ENCODE measurements at places on chromosomes 5 and 9. TPM values are rescaled to one million over a fixed set of nuclear protein-coding genes. Genes with fewer than 3 reads are reported as not detected.

SOX30 gene
- 0.52 TPM for total RNA-seq

NEUROG1 gene
- total RNA-seq: not detected

ABL1 gene
- total RNA-seq: 72.6 TPM

ADAMTS2 gene
- total RNA-seq: 13.3 TPM

DNA sequence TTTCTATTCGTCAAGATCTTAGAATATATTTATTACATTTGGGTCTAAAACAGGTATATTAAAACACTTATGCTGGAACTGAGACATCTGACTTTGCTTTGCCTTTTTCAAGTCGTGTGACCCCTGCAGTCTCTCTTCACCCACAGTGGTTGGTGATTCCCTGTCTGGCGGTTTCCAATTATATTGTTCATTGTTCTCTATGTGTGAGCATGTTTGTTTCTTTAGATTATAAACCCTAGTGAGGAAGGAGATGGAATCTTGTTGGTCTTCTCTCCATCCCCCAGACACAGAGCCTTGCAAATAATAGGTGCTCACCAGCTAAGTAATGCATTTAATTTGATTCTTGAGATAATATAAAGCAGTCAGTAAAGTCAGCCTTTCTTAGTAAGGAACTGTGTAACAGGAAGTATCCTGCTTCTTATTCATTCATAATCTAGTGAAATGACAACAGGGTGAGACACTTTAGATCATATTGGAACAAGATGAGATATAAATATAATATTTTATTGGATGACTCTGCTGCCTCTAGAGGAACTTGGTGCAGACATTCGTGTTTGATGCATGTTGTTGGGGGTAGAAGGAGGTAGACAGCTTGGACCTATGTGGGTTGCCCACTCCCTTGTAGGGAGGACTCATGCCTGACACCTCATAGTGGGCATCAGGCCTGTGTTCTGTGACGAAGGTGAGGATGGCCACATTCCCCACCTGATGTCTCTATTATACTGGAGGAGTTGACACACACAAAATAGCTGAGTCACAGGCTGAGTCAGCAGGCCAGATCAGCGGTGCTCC lies 88.1 kb downstream of the FGF1 start:
- no peak for DNase-seq

GRCh38 chr9:76688471-76689238 lies 75.6 kb upstream of the PCA3 start:
- no peak for DNase-seq

DNA sequence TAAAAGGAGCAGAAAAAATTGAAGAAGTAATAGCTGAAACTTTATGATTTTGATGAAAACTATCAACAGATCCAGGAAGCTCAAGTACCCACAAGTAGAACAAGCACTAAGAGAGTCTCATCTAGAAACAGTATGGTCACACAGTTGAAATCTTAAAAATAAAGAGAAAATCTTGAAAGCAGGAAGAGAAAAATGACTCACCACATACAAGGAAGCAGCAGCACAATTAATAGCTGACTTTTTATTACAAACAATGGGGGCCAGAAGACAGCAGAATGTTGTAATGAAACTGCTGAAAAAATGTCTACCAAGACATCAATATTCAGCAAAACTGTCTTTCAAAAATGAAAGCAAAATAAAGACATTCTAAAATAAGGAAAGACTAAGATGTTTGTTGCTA lies 1108.3 kb upstream of the DMAC1 start:
- no peak for DNase-seq

GRCh38 chr9:93183663-93184431 lies at the start of gene WNK2:
Gene WNK2 (plus strand): TSS chr9:93184139. CDS start chr9:93184930, 791 bp downstream.
- no peak for DNase-seq

GRCh38 chr5:147180751-147181150 lies 54.1 kb upstream of the STK32A start:
- DNase-seq: no peak

Measured in ureter (tissue), 1 donor.